Glomerular endothelial cell (primary cell): ENCODE measurements at places on chromosomes 5 and 9. TPM values are rescaled to one million over a fixed set of nuclear protein-coding genes. Genes with fewer than 3 reads are reported as not detected.

COMMD10 gene
- 31.0 and 39.8 TPM in 2 replicates for total RNA-seq

SLC27A6 gene
- total RNA-seq: 0.29 TPM in 1 of 2 replicates, not detected in the other

SLC45A2 gene
- total RNA-seq: not detected in 2 replicates

SPATA31E1 gene
- not detected in 2 replicates for total RNA-seq

SLC6A18 gene
- not detected in 2 replicates for total RNA-seq

KIF12 gene
- 0.70 and 5.3 TPM in 2 replicates for total RNA-seq

CD72 gene
- total RNA-seq: 1.3 TPM in 1 of 2 replicates, not detected in the other

OR1L4 gene
- total RNA-seq: not detected in 2 replicates

KIF24 gene
- 0.63 and 1.8 TPM in 2 replicates for total RNA-seq

KCNV2 gene
- total RNA-seq: not detected in 2 replicates

NR5A1 gene
- not detected in 2 replicates for total RNA-seq

IFNK gene
- total RNA-seq: not detected in 2 replicates

QRFP gene
- total RNA-seq: not detected in 2 replicates

MRPL22 gene
- 34.2 and 40.6 TPM in 2 replicates for total RNA-seq

GRXCR2 gene
- total RNA-seq: not detected in 2 replicates

CAPSL gene
- total RNA-seq: not detected in 2 replicates
